ENCODE measurements at places on chromosomes 1 and 21.

DNA sequence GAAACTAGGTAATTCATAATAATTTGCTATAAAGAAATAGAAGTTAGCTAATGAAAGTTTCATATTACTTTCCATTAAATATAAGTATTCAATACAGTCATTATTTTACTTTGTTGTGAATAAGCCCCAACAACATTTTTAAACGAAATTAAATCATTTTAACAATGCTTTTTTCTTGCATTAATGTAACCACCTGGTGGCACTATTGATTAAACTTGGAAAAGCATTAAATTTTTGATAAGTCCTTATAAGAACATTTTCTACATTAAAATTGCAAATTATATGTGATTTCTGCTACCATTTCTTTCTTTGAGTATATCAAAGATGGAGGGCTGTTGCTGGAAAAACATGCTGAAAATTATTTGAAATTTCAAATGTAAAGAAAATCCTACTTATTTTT is 918.8 kb upstream of the TMPRSS15 start:
- DNase-seq = no peak

DNA sequence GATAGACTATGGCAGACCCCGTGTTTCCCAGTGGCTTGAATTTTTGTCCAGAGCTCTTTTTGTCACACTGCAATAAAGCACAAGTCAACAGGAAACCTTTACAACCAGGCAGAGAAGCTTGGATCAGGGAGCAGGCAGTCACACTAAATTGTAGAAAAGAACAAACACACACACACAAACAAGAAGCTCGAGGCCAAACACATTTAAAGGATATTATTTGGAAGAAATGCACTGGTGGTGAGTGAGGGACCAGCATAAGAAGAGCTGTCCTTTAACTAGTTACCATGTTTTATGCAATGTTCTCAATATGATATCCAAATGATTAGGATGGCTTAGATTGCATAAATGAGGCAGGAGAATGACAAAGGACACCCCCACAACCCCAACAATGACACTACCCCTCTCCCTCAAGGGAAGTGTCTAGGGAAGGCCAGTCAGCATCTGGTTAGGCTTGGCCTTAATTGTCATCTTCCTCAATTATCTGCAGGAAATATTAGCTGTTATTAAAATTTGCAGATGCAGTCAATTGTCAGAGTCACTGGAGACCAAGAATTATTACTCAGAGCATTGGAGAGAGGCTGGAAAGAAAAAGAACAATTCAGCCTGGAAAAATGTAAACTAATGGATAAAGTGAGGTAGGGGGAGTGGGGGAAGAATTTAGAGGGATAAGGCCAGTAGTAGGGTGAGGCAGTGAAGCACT is 35.3 kb downstream of the DDR2 start:
- no peak for DNase-seq

GRCh38 chr21:25396135-25396711 is 211.1 kb downstream of the MRPL39 start:
- DNase-seq = peak; percentile 43

DNA sequence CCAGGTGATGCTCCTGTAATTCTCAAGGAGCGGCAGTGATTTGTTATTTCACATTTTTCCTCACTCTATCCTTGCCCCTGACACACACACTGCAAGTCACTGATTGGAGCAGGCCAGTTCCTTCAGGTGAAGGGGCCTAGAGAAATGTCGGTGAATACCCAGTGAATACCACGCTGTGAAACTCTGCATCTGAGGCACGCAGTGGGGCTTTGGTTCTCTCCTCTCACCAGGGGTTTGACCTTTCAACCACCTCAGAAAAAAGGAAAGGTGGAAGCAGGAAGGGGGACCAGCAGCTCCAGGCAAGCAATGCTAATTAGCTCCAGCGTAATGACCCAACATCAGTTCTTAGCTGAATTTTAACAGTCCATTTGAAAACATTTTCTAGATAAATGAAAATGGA is 532 bp upstream of the FAM177B start:
- no peak for DNase-seq

- no peak for DNase-seq
These were observed 1.7 kb upstream of the CLCA1 start for GRCh38 chr1:86466986-86467385.

DNA sequence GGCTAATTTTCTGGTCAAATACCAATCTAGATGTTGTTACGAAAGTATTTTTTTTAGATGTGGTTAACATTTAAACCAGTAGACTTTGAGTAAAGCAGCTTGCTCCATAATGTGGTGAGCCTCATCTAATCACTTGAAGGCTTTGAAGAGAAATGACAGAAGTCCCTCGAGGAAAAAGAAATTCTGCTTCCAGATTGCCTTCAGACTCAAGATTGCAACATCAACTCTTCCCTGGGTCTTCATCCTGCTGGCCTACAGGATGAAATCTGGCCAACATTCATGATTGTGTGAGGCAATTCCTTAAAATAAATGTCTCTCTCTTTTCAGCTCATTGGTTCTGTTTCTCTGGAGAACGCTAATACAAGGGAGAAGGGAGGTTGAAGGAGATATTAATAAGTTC is 32.5 kb upstream of the SSX2IP start:
- no peak for DNase-seq

GRCh38 chr1:192476802-192477298 is 98.7 kb upstream of the RGS1 start:
- no peak for DNase-seq

DNA sequence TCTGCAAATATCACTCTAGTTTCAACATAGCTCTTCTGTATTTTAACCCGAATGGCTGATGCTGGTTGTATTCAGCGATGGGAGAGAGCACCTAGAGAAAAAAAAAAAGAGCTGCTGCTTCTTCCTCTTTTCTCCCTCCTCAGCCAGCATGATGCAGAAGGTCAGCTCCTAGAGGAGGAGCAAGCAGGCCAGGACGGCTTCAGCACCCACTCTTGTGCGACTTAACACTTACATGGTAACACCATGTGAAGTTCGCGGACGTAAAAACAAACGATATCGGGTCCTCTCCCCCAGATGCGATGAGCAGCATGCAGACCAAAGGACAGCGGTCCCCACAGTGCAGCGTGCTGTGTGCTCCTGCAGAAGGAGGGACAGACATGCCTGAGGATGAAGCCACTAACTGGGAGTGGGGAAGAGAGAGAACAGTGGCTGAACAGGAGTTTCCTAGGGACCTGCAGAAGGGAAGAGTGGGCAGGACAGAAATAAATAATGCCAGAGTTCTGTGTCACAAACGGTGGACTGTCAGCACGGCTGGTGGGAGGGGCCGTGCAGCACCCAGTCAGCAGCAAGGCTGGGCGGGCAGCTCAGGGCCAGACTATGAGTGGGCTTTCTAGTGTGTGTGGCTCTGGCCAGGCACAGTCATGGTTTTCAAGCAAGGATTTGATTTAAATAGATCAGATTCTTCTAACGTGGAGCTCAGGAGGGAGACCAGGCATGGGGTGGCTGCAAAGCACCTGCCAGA is 11.4 kb upstream of the B3GALT5 start:
- no peak for DNase-seq

GRCh38 chr1:222772996-222773379 is 36.0 kb downstream of the FAM177B start:
- no peak for DNase-seq

DNA sequence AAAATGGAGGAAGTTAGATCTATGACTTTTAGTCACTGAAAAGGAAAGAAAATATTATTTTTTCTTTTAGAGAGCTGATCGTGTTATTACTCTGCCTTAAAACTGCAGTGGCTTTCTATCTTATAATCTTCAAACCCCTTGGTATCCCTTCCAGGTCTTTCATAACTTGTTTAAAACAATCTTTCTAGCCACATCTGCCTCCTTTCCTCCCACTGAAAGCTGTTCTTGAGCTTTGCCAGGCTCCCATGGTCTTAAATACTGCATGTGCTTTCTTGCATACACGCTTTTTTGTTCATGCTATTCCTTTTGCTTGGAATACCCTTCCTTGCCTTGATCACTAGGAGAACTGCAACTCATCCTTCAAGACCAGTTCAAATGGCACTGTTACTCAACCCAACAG is 65.9 kb upstream of the GADD45A start:
- no peak for DNase-seq

- DNase-seq = no peak
These were observed 3.0 kb downstream of the ARTN start for GRCh38 chr1:43936431-43937151.

GRCh38 chr1:117501281-117501680 is 104.6 kb upstream of the TENT5C start:
- no peak for DNase-seq

GRCh38 chr1:193562121-193562520 is 375.7 kb upstream of the B3GALT2 start:
- no peak for DNase-seq

DNA sequence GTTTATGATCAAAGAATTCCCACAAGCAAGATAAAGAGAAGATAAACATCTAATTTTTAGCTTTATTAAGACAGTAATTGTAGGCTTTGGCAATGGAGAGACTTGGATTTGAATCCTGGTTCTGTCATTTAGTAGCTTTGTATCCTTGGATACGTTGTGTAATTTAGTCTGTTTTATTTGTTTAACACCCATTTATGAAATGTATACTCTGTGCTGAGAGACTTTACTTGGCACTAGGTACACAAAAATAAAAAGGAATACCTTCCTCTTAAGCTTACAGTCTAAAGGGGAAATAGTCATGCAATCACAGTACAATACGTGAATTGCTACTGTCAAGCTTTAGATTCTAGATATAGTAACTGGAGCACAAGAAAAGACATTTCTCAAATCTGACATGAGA is 23.8 kb downstream of the ZMPSTE24 start:
- no peak for DNase-seq

DNA sequence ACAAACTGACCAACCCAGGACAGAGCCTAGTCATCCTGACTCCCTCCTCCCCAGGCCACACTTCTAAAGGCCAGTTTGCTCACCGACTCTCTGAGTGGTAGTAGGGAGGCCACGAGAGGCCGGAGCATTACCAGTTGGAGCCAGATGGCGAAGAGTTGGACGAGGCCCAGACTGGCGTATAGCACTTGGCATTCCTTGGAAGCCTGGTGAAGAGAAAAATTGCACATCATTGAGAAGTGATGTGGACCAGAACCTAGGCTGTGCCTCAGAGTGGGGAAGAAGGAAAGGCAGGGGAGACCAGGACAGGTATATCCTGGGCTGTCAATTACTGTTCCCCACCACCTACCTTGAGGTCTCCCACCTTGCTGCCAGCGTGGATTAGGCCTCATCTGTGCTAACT is 12.2 kb downstream of the PABPC4 start:
- DNase-seq = no peak

GRCh38 chr1:186564582-186564981 is 103.7 kb upstream of the PDC start:
- DNase-seq = no peak

- no peak for DNase-seq
These were observed 890.9 kb downstream of the MRPL39 start for GRCh38 chr21:24716281-24716918.

- no peak for DNase-seq
These were observed 56.1 kb upstream of the TEKT2 start for GRCh38 chr1:36027766-36028165.

GRCh38 chr1:9595156-9595967 is 6.7 kb downstream of the TMEM201 start:
- no peak for DNase-seq

- peak; percentile 91 for DNase-seq
These were observed at the start of gene THAP3 for GRCh38 chr1:6624710-6625583. Gene THAP3 (plus strand): TSS chr1:6624868. CDS start chr1:6625219, 351 bp downstream.

GRCh38 chr1:60949154-60949825 is 133.1 kb upstream of the NFIA start:
- DNase-seq = no peak

DNA sequence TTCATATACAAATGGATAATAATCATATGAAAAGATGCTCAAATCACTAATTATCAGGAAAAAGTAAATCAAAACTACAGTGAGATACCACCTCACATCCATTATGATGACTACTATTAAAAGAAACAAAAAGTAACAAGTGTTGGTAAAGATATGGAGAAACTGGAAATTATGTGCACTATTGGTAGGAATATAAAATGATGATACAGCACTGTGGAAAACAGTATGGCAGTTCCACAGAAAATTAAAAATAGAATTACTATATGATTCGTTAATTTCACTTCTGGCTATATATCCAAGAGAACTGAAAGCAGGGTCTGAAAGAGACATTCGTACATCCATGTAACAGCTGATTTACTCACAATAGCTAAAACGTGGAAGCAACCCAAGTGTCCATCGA is 21.1 kb upstream of the ATP1A1 start:
- no peak for DNase-seq

GRCh38 chr1:169024800-169025271 is 81.7 kb upstream of the ATP1B1 start:
- no peak for DNase-seq

GRCh38 chr1:118388301-118388959 is 203.4 kb upstream of the SPAG17 start:
- DNase-seq = no peak

- peak; percentile 2 for DNase-seq
These were observed 176.5 kb downstream of the TGFB2 start for GRCh38 chr1:218521414-218522169.

DNA sequence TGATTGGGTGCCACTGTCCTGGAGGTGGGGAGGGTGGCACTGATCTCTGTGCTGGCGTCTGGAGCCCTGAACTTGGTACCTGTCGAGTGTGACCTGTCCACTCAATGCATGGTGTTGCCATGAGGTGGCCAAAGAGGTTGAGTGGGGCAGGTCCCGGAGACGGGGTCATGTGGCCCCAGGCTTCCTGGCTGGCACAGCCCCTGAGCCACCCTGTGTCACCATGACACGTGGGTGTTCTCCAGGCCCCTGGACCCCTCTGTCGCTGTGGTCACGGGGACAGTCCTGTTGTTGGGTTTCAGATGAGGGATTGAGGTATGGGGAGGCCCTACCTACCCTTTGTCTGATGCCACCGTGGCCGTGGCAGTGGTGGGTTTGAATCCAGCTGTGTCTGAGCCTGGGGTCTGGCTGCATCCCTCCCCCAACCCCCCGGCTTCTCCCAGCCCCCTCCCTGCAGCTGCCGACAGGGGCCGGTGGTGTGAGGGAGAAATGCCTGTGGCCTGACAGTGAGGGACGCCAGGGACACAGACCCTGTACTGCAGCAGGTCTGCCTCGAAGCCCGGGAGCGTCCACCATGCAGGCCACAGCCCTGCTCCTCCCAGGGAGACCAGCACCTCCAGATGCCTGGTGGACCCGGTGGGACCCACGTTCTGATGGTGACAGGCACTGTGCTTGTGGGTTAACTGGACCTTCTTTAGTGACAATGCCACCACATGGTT is 12.0 kb downstream of the TRPM2 start:
- DNase-seq = no peak

DNA sequence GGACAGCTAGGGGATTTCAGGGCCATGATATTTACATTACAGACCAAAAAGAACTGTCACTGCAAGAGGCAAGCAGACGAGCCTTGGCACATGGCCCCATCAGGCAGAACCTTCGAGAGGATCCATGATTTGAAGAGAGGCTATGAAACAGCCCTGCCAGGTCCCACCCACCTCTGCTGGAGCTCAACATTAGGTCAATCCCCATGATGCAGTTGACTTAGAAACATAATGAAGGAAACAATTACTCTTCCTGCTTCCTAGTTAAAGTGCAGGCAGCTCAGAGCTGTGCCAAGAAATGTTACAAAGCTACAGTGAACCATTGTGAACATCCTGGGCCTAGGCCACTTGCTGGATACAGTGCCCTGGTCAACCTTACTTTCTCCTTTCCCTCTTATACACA is 41.7 kb upstream of the PTCH2 start:
- DNase-seq = no peak
